ENCODE measurements at places on chromosomes 1 and 21.

DNA sequence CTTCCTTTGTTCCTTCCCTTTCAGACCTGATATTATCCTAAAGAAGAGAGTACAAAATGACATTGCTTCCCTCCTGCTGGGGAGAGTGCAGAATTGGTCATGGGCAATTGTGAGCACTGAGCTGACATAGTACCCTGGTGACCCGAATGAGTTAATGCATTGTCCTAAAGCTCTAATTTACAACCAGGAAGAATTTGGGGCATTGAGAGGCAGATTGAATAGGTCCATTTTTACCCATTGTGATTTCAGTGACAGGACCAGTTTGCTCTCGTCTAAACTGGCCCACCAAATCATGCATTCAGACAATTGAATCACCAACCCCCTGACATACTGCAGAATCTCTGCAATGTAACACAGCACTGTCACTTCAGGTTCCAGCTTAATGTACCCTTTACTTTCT is 497.4 kb downstream of the DPYD start:
- no peak for DNase-seq

DNA sequence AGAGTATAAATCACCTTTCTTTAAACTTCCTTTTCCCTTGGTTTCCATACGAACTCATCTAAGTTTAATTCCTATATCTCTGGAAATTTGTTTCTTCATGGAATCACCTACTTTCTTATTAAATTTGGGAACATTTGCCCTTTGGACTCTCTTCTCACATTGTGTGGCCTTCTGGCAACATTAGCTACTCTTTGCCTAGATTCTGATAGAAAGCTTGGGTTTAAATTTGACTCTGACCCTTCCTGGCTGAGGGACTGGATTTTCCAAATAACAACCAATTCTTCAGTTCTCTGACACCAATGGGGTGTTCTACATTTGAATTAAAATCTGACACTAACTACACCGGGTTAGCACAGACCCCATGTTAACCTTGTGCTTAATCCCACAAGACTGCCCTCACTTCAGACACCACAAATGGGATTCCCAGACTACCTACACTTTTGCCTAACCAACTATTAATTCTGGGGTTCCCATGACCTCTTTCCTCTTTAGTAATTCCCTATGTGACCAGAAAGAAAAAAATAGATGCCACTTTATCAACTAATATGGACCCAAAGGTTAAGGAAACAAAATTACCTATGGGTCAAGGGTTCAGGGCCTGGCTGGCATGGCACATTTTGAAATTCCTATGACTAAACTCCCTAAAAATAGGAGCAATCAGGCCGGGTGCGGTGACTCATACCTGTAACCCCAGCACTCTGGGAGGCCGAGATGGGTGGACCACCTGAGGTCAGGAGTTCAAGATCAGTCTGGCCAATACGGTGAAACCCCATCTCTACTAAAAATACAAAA is 9.7 kb upstream of the THEM4 start:
- DNase-seq: no peak

DNA sequence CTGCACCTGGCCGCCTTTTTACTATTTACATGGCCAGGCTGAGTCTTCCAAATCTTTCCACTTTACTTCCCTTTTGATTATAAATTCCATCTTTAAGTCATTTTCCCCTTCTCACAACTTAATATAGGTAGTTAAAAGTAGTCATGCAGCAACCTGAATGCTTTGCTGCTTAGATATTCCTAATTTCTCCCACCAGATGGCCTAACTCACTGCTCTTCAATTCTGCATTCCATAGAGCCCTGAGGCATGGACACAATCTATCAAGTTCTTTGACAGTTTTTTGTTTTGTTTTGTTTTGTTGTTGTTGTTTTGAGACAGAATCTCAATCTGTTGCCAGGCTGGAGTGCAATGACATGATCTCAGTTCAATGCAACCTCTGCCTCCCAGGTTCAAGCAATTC is 21.7 kb upstream of the FAAH start:
- DNase-seq: no peak

DNA sequence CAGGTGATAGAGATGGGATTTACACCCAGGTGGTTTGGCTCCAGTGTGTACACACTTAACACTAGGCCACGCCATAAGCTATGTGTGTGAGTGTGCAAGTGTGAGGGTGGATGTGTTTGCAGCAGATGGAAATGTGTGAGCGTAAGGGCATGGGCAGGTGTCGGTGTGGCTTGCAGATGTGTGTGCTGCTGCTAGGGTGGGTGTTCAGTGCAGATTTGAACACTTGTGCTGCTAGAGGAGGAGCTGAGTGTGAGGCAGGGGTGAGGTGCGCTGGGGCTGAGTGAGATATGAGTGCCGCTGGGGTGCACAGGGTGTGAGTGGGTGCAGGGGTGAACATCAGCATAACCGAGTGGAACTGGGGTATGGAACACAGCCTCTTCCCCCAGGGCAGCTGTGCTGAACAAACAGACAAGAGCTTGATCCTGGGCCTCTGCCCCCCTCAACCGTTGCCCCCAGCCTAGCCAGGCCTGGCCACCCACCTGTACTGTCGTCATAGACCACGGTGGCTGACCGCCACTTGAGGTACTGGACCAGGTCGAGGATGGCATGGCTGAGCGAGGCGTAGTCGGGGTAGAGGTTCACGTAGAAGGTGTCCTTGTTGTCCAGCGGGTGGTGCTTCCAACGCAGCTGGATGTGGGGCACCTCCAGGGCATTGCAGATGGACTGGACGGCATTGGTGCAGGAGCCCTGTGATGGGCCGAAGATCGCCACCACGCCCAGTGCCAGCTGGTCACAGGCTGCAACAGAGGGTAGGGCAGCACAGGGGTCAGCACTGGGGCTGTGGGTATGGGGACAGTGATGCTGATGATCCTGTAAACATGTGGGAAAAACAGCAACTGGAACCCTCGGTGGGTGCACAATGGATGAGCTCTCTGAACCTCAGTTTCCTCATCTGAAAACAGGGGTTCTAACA is 153.9 kb downstream of the GRIK3 start:
- no peak for DNase-seq

DNA sequence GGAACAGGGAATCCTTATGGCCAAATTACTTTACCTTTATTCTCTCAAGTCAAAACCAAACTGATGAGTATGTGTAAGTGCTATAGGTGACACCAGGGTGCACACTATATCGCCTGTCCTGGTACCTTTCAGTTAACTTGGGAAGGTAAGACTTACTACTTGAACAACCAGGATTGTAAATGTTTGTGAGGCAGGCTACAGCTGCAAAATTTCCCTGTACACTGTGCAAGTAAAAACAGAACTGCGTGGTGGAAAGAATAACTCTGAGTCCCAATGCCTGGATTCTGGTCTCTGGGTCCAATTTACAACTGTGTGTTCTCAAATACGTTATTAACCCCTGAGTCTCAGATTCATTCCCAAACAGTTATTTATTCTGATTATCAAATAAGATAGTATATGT is 73.5 kb downstream of the TENT5C start:
- DNase-seq: no peak

DNA sequence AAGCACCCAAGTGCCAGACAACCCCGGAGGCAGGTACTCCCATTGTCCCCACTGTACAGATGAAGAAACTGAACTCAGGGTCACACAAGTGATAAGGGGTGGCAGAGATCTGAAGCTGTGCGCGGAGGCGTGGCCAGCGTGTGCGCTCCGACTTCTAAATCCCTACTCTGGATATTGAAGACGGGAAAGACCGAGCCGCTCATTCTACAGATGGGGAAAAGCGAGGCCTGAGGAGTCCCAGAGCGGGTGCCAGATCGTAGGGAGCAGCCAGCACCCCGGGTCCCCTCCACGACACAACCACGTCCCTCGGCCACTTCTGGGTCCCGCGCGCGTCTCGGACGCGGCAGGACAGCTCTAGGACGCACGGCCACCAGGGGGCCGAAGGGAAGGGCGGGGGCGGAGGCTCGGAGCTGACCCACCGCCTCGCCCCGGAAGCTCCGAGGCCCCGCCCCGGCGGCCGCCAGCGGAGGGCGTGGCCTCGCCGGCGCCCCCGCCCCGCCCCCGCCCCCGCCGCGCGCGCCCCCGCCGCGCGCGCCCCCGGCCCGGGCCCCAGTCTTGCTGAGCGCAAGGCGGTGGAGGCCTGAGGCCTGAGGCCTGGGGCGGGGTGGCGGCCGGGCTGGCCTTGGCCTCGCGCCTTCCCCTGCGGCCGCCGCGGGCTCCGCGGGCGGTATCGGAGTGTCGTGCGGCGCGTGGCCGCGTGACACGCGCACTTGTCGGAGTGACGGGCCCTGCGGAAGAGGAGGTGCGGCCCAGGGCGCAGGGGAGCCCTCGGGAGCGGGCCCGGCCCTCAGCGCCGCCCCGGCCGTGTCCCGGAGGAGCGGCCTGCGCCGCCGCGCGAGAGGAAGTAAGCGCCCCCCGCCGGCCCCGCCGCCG is at the start of gene H6PD:
H6PD (plus strand) TSS at position 552 of the 873 bp plus-strand sequence. CDS start 10,161 bp downstream, outside the sequence.
- DNase-seq: peak; percentile 20

DNA sequence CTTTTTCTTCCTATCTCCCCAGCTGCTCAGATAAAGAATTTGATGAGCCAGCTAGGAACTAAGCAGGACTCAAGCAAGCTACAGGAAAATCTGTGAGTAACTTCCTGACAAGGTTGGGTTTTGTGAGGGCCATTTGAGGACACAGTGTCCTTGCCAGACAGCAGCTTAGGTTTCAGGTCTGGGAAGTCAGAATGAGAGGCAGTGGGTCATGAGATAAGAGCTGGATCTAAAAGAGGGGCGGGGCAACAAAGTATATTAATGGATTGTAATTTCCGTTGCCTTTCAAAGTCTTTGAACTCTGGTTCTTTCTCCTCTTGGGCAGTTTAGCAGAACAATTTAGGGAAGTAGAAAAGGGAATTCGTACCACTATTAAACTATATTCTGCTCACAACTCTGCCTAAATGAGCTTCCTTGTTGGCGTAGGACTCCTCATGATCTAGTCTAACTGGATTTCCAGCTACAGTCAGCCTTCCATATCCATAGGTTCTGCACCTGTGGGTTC is 16.6 kb downstream of the STX12 start:
- no peak for DNase-seq

DNA sequence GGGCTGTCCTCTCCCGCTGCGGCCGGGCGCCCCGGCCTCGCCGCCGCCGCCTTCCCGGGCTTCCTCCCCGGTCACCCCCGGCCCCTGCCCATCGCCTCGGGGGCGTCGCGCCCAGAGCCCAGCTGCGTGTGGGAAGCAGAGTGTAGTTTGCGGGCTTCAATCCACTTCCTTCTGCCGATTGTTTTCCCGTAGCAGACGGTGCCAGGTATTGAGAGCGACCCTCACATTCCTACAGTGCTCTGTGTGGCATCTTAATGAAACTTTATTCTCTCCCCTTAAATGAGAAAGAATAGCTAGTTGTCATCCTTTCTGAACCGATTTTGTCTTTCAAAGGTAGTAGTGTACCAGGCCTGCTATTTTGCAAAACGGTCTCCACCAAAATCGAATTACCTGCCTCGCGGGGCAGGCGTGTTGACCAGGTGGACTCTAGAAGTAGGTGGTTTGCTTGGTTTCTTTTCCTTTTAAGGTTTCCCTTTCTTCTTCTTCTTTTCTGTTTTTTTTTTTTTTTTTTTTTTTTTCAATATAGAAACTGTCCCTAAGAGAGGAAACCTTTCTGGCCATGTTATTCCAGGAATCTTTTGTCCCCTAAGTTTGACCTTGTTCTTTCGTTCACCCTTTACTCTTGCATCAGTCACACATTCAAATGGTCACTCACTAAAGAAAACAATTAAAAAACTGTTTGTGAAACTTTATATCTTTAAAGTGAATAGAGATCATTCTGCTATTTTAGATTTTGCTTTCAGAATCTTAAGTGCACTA is 881 bp downstream of the USP25 start:
- no peak for DNase-seq

DNA sequence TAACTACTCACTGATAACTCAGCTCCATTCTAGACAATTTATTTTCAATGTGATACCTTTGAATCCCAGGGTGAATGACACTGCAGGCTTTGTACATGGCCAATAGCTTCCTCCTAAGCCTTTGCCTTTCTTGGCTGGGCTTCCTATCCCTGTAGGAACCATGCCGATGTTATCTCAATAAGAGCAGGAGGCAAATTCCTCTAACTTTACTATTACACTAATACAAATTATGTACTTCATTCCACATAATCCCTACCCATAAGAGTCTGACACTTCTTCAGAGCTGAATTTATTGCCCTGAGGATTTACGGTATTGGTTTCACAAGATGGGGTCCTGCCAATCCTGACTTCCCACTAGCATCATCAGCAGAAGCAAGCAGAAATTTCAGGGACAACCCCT is 14.0 kb downstream of the TGFBR3 start:
- no peak for DNase-seq

- DNase-seq: no peak
Measured at GRCh38 chr1:245558069-245558468, 403.3 kb downstream of the KIF26B start.

DNA sequence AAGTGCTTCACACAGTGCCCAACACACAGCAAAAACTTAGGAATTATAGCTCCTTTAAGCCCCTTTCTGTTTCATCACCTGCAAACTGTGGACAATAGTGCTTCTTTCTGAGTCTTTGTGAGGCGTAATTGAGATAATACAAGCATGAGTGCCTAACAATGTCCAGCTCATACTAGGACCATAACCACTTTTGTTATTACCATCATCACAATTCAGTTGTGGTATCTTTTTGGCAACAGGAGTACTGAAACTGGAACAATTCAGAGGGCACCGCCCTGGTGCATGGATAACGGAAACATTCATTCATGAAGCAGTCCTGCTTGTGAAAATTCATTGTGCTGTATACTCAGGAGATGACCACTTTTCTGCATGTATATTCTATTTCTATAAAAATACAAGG is 18.2 kb downstream of the DNAJC11 start:
- DNase-seq: no peak

DNA sequence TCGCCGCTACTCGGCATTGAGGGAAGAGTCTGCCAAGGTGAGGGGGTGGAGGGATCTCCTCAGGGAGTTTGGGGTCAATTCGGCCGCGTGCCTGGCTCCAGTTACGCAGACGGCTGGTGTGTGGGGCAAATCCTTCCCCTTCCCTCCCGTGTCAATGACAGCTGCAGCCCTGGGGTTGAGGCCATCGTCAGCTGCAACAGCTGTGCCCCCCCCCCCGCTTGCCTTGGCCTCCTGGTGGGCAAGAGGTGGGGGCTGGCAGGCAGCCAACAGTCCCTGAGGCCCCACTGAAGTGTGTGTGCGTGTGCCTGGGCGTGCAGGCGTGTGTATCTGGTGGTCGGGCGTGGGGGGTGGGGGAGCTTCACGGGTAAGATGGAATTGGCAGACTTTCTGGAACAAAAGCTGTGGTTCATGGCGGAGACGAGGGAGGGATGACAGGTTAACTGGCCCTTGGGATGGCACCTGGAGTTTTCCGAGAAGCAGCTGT is 25.6 kb downstream of the PPFIA4 start:
- no peak for DNase-seq

DNA sequence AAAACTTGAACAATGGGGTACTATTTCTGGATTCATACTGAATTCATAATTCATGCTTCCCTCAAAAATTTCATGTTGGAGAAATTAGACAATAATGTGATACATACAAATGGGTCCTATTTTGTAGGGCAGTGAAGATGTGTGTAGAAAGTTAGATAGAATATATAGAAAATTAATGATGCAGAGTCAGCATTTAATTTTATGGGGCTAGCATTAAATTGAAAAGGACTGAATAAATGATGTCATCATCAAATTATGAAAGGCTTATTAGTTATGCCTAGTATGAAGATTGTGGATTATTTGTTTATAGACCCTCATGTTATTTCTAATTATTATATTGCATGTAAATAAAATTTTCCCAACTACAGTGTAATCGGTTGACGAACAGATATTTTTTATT is 119.1 kb downstream of the ADGRL4 start:
- DNase-seq: no peak

All from activated CD8-positive, alpha-beta memory T cell treated with anti-CD3 and anti-CD28 coated beads for 1 hour (primary cell).